ENCODE measurements at places on chromosomes 2 and 18. TPM values are rescaled to one million over a fixed set of nuclear protein-coding genes. Genes with fewer than 3 reads are reported as not detected.
A peak's percentile ranks its signal among the peaks of the same experiment; 100 is the strongest.

- DNase-seq, result no peak
These were observed 280.9 kb upstream of the TCF4 start for GRCh38 chr18:55868909-55869308.

DNA sequence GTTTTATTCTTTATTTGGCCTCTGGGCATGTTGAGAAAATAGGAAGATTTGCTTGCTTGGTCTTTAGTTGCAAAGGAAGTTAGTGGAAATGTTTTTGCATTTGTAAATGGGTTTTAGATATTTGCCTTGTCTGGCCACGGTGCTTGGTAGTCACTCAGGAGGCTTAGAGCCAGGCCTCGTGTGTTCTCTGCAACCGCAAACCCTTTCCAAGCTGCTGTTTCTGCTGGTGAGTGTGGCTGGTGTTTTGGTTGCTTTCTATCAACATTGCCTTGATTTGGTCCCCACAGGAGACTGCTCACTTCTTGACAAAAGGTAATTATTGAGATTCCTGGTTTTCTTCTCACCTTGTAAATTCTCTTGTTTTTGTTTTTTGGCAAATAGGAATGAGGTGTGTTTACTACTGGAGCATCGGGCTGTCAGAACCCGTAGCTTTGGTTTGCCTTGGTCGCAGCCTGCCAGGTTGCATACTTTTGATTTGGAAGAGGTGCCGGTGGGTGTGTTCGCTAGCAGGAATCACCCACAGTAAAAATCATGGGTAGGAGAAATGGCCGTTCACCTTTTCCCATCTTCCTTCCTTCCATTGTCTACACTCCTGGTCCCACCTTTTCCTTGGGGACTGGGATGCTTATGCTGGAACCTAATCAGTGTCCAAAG lies 15.8 kb downstream of the ASAP2 start:
- no peak for DNase-seq

- no peak for DNase-seq
These were observed 37.2 kb downstream of the ITGA6 start for GRCh38 chr2:172464400-172465129.

DNA sequence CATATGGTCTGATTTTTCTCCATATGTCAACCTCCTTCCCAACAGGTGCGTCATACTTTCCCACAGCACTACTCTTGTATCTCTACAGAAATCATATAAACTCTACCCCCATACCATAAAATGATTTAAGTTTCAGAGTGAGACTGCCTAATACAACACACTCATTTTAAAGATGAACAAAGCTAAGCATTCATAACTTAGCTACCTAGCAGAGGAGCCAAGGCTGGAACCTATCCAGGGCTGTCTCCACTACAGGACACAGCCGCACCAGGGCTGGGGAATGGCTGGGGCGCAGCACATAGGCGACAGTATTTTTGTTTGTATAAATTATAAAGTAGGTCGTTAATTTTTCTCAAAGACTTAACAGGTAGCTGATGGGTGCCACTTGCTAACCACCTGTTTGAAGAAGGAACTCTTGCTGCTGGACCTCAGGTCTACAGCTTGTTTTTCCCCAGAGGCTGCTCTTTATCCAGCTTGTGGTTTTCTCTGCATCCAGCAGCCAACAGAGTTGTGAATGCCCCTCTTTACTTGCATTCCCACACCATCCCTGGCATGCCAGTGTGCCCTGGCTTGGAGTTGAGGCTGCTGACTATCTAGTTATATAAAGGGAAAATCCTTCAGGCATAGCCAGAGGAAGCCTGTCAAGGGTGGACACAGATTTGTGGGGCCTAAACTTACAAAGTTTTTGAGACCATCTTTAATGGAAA lies 62.0 kb downstream of the HNRNPLL start:
- no peak for DNase-seq

DNA sequence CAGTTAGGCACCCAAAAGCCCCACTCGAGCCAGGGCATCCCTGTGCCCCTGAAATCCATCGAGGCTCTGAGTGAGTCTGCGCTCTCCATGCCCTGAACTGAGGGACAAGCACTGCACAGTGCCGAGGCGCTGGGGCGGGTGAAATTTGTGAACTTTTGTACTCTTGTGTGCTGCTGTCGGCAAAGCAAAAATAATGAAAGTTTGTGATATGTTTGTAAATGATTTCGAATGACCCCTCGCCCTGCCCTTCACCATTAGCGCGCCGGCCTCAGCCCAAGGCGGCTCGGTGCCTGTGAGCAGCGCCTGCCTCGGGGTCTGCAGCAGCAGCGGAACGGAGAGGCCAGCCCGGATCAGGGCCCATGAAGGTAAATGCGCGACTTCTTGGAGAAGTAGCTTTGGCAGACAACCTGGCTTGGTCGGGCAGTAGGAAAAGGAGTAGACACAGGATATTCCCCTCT lies 1.8 kb upstream of the HOXD4 start:
- no peak for DNase-seq

GRCh38 chr2:161434118-161434517 lies 18.0 kb downstream of the TBR1 start:
- DNase-seq, result no peak

DNA sequence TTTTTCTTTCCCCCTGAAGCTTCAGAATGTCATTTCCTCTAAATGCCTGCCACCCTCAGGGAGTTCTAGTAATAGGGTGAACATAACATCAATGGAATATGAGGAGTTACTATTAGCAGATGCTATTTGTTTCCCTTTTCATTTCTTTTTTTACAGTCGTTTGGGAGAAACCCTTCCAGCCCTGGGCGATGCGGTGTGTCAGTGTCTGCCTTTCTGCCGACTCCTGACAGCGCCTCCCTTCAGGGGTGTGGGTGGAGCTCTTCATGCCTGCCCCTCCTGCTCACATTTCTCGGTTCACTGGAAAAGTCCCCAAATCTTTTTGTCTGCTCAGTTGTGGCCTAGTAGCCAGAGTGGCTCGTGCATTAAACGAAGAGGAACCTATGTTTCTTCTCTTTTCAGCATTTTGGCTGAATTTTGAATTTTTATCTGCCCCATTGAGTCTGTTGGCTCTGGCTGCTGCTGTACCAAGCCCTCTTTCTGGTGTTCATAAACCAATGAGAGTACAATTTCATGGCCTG lies 72.3 kb downstream of the FMNL2 start:
- DNase-seq, result peak; percentile 73

DNA sequence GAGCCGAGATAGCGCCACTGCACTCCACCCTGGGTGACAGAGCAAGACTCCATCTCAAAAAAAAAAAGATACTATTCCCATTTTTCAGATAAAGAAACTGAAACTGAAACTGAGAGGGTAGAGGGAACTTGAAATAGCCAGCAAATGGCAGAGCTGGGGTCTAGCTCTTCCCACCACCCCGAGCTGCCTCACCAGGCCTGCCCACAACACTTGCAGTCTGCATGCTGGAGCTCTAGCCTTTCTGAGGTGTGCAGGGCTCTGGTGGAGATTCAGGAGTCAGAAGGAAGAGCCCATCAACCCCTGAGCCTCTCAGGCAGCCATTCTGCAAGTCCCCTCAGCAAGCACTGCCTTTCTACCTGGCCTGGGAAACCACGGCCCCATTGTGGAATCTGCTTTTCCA lies 14.3 kb downstream of the EDAR start:
- DNase-seq, result no peak

DNA sequence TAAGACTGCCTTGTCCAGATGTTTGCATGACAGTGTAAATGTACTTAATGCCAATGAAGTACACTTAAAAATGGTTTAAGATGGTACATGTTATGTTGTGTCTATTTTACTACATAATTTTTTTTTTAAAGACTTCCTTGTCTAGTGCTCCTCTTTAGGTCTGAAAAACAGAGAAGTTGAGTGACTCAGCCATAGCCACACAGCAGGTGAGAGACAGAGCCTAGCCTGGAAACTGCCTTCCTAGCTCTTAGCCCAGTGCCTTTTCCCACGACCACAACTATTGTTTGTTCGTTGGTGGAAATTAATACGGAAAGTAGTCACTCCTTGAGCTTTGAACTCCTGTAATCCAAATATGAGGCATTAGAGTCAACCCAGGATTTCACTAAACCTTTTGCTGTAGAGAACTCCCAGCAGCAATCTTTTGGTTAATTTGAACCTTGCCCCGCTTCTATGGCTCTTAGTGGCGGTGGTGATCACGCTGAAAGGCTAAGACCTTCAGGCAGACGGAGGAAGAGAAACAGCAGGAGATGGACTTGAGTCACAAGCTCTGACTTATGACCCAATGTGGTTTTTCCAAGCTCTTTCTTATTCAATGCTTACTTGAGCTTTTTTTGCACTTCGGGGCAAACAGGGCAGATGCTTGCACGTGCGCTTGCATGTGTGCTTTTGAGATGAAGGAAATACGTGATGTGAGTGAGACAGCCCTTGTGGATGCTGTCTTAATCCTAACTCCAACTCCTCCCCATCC lies 21.2 kb downstream of the TRIB2 start:
- DNase-seq, result no peak

DNA sequence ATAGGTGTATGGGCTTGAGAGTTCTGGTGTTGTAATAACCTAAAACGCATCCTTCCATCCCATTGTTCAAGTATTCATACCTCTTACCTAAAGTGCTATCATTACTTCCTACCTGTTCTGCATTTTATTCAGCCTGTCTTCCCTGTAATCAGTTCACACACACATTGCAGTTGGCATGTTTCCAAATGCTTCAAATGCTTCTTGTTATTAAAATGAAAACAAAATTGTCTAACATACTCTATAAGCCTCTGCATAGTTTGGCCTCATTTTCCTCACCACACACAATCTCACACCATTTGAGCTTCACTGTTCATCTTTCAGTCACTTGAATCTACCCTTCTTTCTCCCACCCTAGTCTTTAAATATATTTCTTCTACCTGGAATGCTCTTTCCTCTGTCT lies 1178.2 kb upstream of the NRXN1 start:
- no peak for DNase-seq

DNA sequence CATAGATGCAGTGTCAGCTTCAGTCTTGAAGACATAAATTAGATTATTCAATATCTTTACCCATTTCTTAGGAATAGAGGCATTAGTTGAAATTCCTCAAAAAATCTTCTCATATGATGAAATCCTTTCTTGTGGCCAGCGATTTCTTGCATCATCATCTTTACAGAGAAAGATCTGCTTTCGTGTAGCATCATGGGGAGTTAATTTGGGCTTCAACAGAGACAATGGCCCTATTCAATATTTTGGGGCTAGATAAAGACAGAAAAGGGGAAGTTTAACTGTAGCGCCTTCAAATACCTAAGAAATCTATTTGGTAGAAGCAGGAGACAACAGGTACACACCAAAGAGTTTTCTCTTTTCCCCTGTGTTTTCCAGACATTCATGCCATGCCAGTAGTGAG lies 73.8 kb downstream of the TGFA start:
- DNase-seq, result no peak

GRCh38 chr2:102342888-102343287 lies 12.7 kb upstream of the IL18R1 start:
- no peak for DNase-seq

GRCh38 chr2:32523686-32524085 lies 104.2 kb upstream of the TTC27 start:
- DNase-seq, result no peak

GRCh38 chr2:171393487-171393886 lies 40.3 kb downstream of the METTL8 start:
- no peak for DNase-seq

- no peak for DNase-seq
These were observed 63.5 kb downstream of the HIBCH start for GRCh38 chr2:190256087-190256486.

- no peak for DNase-seq
These were observed 157.6 kb upstream of the CCDC68 start for GRCh38 chr18:55116863-55117262.

GRCh38 chr18:75276818-75277609 lies 66.4 kb downstream of the TSHZ1 start:
- no peak for DNase-seq

DNA sequence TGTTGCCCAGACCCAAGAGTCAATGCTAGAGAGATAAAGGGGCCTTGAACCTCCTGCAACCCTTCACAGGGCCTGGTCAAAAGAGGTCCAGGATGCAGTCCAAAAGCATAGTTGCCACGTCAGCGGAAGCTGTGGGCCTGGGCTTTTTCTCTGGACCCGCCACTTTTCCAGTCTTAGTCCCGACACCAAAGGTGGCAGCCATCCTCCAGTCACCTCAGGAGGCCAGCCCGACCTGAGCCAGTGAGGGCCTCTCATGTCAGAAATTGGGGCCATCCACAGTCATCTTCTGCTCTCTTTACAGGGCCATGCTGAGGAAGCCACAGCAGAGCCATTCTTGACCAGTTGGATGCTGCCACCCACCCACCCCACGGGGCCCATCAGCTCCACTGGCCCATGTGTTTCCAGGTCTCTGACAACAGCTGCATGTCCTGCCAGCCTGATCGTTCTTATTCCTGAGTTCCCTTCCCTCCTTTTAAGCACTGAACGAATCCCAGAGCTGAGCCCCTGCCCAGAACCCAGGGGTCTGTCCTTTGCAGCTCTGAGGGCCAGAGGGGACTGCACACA lies 34.1 kb upstream of the KLHL29 start:
- no peak for DNase-seq

DNA sequence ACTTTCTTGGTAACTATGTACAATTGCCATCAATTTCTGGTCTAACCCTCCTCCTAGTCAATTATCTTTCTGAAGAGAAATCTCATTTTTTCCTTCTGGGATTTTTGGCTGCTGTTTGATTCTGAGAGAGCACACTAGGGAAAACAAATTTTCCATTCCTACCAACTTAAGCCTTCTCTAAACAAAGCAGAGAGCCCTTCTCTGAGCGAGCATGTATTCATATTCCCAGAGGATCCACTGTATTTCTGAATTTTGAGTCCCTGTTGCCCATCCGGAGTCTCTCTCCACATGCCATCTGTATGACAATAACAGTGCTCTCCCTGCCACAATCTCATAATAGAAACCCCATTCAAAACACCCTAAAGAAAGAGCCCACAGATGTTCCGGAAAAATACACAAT lies 78.5 kb downstream of the MAIP1 start:
- no peak for DNase-seq

LOXL3 gene
- total RNA-seq, result 64.2 TPM

FOXI3 gene
- total RNA-seq, result 0.34 TPM

CGREF1 gene
- 1.3 TPM for total RNA-seq

NEU4 gene
- 0.88 TPM for total RNA-seq

ASB18 gene
- total RNA-seq, result not detected

CIDEA gene
- not detected for total RNA-seq

CTAGE1 gene
- not detected for total RNA-seq

CRYGD gene
- 0.76 TPM for total RNA-seq

KCNS3 gene
- 5.5 TPM for total RNA-seq

THSD7B gene
- total RNA-seq, result 182 TPM
